Activated T-cell treated with anti-CD3 and anti-CD28 coated beads for 1 hour (primary cell): ENCODE measurements at places on chromosomes 2 and 18.

DNA sequence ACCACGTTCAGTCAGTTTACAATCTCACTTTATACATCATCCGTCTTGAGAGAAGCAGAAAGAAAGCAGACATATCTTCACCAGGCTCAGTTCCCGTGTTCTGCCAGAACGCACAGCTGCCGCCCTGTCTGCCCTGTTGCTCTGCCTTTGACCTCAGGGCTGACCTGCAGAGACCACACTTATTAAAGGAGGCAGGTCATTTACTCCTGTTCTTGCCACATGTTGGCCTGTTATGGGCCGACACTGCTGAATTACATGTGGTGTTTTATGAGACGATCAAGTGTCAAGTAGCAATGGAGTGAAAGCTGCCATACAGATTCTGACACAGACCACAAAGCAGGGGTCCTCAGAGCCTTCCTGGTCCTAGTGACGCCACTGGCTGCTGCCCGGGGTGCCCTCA lies 232.2 kb downstream of the TTC32 start:
- DNase-seq = no peak

- DNase-seq = no peak
Observed at GRCh38 chr18:8943900-8944870, 158.3 kb upstream of the NDUFV2 start.

DNA sequence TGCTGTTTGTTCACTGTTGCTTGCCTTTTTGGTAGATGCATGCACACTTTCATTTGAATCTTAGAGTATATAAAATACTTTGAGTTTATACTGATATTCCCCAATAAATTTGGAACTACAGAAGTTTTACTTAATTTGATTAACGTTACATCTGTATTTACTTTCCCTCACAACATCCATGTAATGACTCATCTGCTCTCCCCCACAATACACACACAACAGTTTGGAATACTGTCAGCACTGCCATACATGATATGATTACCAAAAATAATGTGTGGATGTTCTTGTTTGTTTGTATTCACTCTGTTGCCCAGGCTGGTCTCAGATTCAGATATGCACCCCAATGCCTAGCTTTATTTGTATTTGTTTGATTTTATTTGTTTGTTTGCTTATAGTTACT lies 144.2 kb downstream of the WDR7 start:
- DNase-seq = no peak

- DNase-seq = no peak
Observed at GRCh38 chr2:238250896-238251295, 11.1 kb upstream of the HES6 start.

DNA sequence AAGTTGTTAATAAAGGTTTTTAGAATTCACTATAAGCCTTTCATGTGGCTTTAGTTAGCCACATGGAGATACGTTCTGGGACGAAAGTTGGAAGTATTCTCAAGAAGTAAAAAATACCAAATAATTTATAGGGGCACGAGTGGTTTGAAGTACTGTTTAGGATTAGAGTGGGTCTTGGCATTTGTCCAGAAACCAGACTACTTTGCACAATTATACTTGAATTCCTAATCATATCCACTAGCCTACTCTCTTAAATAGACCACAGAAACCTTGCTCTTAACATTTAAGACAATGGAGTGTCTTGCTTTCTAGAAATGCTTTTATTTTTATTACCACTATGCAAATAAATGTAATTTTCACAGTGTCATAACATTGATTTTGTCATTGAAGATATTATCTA lies 44.6 kb downstream of the UBE2E3 start:
- no peak for DNase-seq

DNA sequence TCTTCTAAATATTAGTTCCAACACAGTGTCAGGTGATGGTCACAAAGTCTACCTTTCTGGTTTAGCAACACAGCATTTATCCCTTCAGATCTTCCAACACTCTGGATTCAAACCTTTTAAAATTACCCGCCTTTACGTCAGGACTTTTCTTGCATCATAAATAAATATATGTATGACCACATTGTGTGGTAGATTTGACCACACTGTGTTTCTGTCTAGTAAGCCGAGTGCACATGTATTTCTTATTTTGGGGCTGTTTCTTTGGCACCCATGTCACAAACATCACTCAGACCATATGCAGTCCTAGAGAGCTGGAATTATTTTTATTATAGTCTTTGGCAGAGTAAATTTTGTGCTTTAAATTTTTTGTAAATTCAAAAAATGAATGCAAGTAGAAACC lies 172.1 kb downstream of the ANKRD44 start:
- no peak for DNase-seq

DNA sequence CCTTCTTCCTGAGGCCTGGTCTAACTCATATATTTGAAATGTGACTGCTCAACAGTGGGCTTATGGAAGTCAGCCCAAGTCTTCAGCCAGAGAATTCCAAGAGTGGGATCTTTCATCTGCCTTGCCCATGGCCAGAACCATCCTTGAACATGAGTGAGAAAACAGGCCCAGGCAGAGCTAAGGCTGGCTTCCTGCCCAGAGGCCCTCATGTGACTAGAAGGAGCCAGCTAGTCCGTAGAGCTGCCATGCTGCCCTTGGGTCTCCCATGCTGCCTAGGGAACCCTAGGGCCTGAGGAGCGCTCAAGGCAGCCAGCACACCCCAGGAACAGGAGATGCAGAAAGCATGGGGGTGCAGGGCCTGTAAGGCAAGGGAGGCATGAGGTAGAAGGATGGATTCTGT lies 203.6 kb downstream of the FHOD3 start:
- no peak for DNase-seq

DNA sequence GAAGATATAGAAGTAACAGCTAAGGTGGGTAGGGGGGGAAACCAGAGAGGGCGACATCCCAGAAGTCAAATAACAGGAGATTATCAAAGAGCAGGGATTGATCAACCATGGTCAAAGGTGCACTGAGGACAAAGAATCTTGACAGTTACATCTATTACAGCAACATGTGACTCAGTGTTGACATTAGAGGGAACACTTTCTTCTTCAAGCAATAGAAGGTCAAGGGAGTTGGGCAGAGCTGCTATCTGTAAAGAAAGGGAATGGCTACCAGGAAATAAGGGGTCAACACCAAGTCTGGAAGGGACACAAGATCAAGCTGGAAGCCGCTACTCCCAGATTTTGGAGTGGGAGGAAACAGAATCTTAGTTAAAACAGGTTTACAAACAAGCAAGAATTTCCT lies 611.0 kb downstream of the TSN start:
- DNase-seq = no peak

GRCh38 chr2:173191601-173192000 lies 116.0 kb downstream of the MAP3K20 start:
- DNase-seq = no peak

DNA sequence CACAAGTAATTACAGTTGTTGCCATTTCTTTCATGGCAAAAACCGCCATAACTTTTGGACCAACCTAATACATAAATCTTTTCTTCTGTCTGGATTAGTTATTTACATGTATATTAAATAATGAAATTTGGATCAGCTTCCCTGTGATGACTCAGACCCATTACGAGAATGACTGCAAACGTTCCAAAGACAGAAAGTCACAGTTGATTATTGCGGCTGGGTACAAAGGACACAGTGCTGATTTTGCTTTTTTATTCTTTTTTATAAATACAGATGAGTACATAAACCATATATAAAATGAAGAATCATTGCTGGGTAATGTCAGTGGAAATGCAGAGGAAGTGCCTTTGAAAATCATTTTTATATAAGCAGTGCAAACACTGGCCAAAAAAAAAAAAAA lies 126.2 kb downstream of the TWIST2 start:
- DNase-seq = no peak

GRCh38 chr18:62914871-62915392 lies 199.6 kb downstream of the PHLPP1 start:
- DNase-seq = no peak
